ENCODE measurements at places on chromosomes 11 and 22. TPM values are rescaled to one million over a fixed set of nuclear protein-coding genes. Genes with fewer than 3 reads are reported as not detected.

DNA sequence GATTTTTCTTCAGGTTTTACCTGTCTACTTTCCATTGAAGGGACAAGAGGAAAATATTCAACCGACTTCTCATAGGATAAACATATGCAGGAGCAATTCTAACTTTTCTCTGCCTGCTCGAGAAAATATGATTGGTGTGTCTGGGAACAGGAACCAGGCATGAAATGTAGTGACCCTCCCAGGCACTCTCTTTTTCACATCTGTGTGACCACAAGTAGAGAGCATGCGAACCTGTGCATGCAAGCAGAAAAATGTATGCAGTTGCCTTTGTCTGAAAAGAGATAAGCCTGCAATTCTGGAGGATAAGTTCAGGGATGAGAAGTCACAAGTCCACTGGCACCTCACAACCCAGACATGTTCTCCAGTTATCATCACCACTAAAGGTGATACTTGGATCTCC lies 583.5 kb upstream of the FAT3 start:
- no peak overlapping the region for H3K4me3 ChIP-seq
- no peaks in the 10 kb centered on the region for H3K36me3 ChIP-seq
- H3K4me1 ChIP-seq, result no peaks in the 10 kb centered on the region
- H3K27ac ChIP-seq, result no peak overlapping the region
- no peak for DNase-seq
- no peaks in the 10 kb centered on the region for H3K27me3 ChIP-seq

GRCh38 chr11:102429691-102430090 lies 22.9 kb downstream of the TMEM123 start:
- H3K36me3 ChIP-seq, result no peaks in the 10 kb centered on the region
- no peak for DNase-seq
- no peaks in the 10 kb centered on the region for H3K27me3 ChIP-seq
- no peak overlapping the region for H3K4me3 ChIP-seq

DNA sequence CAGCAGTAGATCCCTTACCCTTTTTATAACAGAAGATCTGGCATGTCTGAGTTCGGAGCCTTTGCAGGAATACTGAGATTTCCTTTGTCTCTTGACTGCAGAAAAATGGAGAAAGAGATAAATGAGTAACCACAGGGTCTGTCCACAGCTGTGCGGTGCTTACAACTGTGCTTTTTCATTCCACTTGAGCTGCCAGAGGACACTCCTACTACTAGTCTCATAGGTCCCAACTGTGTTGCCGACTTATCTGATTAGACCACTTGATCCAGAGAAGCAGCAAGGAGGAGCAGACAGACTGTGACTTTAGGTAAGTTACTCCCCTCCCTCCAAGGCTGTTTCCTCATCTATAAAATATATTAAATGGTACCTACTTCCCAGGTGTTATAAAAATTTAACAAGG lies 17.5 kb downstream of the FAM227A start:
- H3K36me3 ChIP-seq, result no peaks in the 10 kb centered on the region
- H3K27me3 ChIP-seq, result no peaks in the 10 kb centered on the region
- H3K27ac ChIP-seq, result no peak overlapping the region
- no peaks in the 10 kb centered on the region for H3K4me1 ChIP-seq
- no peak overlapping the region for H3K4me3 ChIP-seq

The PAX6 gene
- total RNA-seq, result not detected

DNA sequence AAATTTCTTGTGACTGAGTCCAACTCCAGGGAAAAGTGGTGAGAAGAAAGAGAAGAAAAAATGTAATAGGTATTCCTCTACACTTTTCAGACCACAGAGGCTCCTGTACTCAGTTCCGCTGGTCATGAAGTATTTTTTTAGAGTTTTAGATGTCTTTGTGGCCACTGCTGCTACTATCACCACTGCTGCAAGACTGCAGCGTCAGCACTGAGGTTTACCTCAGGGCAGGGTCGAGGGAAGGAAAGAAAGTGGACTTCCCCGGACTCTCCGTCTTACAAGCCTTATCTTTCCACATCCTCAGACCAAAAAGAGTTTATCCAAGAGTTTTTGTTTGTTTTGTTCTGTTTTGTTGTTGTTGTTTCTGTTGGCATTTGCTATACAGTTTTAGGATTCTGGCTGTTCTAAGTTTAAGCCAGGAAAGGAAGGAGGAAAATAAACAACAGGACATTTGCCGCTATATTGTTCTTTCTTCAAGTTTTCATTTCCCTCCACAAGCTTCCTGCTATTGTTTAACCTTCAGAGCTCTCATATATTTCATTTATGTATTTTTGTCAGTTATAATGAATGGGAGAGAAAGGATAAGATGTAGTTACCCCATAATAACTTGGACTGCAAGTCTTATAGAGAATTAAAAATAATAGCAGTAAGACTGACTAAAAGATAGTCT lies 919.3 kb downstream of the NTM start:
- H3K4me1 ChIP-seq, result no peaks in the 10 kb centered on the region
- no peaks in the 10 kb centered on the region for H3K36me3 ChIP-seq
- no peak overlapping the region for H3K4me3 ChIP-seq
- H3K27ac ChIP-seq, result no peak overlapping the region

The ELFN2 gene
- 0.37 TPM for total RNA-seq

The KCNK7 gene
- total RNA-seq, result 0.59 TPM

All from upper lobe of left lung (tissue), 6 donors.